Hindlimb muscle (tissue), 1 donor: ENCODE measurements at places on chromosomes 16 and 17. TPM values are rescaled to one million over a fixed set of nuclear protein-coding genes. Genes with fewer than 3 reads are reported as not detected.

The DHRS7C gene
- polyA plus RNA-seq, result 118 TPM

The CD300A gene
- 2.2 TPM for polyA plus RNA-seq

The CCL16 gene
- polyA plus RNA-seq, result 0.13 TPM

The HBA1 gene
- 1,043 TPM for polyA plus RNA-seq

- DNase-seq, result no peak
Measured at GRCh38 chr17:31738996-31739699, 119.9 kb downstream of the COPRS start.

GRCh38 chr17:75872434-75873351, 5.7 kb downstream of the TRIM47 start:
- DNase-seq, result no peak

DNA sequence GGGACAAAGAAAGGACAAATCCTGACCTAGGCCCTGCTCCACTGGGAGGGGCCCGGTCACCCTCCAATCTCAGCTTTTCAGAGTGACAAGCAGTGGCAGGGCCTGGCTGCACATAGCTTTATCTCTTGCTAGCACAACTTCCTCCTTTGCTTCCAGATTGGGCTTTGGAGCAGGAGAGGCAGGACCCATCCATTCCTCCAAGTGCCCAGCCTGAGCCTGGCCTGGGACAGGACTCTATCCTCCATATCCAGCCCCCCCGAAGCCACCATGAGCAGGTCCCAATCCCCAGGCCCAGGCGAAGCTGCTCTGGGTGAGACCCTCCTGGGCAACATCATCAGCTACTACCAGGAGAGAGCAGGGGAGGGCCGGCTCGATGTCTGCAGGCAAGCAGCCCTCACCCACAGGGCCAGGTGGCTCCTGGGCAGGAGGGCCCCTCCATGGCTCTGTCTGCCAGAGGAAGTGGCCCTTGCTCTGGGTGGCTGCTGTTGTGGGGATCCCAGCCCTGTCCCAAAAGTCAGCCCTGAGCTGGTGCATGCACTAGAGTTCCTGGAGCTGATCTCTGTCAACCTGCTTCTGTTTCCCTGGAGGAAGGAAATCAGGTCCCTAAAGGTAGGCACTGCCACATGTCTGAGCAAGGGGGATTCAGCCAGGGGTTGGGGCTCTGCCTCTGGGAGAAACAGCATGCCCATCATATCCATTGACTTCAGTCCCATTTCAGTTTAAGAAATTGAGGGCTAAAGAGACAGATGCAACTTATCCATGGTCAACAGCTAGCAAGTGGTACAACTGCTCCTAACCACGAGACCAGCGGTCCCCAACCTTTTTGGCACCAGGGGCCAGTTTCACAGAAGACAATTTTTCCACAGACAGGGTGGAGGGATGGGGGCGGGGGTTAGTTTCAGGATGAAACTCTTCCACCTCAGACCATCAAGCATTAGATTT, 58.9 kb downstream of the TK2 start:
- no peak for DNase-seq
